ENCODE measurements at places on chromosomes 7 and 10.

- DNase-seq: no peak
These were observed 282.3 kb downstream of the USP6NL start for GRCh38 chr10:11329062-11329673.

- no peak for DNase-seq
These were observed 14.1 kb upstream of the DDIT4 start for GRCh38 chr10:72259491-72260238.

- DNase-seq: no peak
These were observed 79.9 kb downstream of the PTPRE start for GRCh38 chr10:127986531-127987466.

- no peak for DNase-seq
These were observed 163.3 kb upstream of the PRKCQ start for GRCh38 chr10:6743291-6743849.

DNA sequence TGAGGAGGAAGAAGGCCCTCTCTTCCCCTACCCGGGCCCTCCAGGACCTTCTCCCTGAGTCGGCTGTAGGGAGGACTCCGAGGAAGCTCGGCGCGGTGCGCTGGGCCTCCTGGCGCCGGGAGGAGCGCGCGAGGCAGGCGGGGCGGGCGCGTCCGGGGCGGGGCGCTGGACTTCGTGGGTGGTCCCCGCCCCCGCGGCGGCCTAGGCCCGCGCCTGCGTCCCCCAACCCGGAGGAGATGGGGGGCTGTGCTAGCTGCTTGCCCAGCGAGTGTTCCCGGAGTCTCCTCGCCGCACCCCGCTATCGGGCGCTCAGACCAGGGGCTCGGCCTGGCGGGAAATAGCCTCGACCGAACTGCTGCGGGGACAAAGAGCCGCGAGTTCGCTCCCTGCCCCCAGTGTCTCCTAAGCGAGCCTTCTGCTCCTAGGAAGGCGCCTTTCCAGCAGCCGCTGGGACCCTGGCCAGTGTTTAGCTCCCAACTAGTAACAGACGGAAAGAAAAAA, 19.2 kb upstream of the SMO start:
- DNase-seq: no peak

GRCh38 chr10:122828716-122829255, 16.9 kb downstream of the CUZD1 start:
- DNase-seq: no peak

DNA sequence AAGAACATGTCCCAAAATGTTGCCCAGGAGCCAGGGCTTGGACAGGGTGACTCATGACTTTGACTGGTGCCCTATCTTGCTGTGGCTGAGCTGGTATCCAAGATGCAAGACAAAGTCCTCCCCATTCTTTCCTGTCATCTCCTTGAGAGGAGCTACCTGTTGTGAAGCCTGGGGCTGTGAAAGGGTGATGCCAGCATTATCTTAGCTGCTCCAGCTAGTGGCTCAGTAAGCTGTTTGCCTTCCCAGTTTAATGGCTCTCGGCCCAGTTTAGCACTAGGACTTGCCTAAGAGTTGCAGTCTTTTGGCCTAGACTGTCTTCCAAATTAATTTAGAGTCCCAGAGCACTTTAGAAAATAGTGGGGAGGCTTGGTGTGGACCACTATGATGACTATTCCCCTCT, 424.3 kb upstream of the NRG3 start:
- DNase-seq: no peak

DNA sequence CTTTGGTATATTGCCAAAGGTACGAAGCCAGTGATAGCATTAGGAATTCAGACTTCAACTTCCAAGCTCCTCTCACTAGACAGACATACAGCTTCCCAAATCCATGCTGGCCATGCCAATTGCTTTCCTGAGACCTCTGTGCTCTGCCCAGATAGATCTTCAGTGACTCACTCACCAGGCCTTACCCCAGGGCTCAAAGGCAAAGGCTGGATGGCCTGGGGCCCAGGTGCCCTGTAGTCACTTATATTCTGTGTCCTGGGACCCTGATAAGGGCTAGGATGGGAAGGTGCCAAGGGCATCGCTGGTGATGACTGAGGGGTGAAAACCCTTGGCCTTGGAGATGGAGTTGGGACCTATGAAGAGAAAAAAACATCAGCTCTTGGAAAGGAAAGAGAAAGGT, 27.7 kb downstream of the WNT8B start:
- no peak for DNase-seq

DNA sequence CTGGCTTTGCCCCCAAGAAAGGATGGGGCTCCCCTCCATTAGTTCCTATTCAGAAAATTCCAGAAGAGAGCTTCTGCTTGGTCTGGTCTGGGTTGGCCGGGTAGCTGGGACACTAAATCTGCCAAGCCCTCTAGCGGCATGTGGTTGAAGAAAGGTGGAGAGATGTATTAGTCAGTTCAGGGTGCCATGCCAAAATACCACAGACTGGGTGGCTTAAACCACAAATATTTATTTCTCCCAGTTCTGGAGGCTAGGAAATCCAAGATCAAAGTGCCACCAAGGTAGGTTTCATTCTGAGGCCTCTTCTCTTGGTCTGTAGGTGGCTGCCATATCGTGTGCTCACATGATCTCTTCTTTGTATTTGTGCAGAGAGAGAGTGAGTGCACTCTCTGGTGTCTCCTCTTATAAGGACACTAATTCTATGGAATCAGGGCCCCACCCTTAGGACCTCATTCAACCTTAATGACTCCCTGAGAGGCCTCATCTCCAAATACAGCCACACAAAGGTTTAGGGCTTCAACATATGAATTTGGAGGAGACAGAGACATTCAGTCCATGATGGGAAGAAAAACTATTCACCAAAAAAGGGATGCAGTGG, 38.7 kb upstream of the MTPAP start:
- no peak for DNase-seq

Measured in activated CD4-positive, CD25-positive, alpha-beta regulatory T cell treated with anti-CD3 and anti-CD28 coated beads, Interleukin-2, amount 50 U/mL, for 16 hours (primary cell).